SHP77 treated with DMSO at 0.1 percent for 48 hours (cell line): ENCODE measurements at places on chromosomes 16 and 17.

DNA sequence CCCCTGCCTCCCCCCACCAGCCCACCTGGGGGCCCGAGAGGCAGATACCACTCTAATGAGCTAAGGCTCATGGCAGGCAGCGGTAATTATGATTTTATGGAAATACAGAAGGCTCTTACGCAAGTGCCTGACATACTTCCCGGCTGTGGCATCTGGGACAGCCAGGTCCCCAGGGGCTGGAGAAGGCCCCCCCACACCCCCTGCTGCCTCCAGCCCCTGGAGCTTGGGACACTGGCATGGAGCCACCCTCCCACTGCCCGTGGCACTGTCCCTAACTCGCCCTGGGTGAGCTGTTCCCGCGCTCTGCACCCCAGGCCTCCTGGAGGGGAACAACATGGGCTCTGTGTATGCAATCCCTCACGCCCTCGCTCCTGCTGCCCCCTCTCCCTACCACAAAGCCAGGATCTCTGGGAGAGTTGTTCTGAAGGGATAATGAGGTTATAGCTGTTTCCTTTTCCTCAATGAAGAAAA, 5.4 kb upstream of the STAC2 start:
- DNase-seq: no peak

DNA sequence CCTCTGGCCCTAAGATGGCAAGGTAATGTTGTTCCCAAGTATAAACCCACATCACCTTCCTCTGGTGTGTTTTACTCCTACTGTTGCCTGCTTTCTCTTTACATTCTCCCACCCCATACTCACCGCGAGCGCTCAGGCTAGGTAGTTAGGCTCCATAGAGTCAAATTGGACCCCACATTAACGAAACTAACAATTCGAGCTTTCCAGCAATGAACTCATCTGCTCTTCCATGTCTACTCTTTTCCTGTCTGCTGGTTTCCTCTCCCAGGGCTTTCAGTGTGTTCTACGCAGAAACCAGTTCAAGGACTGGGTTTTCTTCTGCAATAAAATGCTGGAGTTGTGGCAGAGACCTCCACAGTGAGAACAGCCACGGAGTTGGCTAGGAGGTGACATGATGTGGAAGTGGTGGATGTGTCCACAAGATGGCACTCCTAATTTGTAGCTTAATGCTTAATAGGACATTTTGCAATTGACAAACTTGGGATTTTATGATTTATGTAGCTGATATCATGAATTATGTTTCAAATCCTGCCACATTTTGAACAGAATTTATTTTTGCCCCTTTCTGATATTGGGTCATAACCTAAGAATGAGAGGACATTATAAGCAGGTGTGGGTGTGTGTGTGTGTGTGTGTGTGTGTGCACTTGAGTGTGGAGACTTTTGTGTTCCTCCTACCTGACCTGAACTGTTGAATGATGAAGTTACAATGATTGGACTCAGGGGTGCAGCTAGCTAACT, 2.2 kb upstream of the UQCRC2 start:
- no peak for DNase-seq

- peak; percentile 0 for DNase-seq
These were observed 219.2 kb downstream of the C16orf78 start for GRCh38 chr16:49592546-49593423.

DNA sequence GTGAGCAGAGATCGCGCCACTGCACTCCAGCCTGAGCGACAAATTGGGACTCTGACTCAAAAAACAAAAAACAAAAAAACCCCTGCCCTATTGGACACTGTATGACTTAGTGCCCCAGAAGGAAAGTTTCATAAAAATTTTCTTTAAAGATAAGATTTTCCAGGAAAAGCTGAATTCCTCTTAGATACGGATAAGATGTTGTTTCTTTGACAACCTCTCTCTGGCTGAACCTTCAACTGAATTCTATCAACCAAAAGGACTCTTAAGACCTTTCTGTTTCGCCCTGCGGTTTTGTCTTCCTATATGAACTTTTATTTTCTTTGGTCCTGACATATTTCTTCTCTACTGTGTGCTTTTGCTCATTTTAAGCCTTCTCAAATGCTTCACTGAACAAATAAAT, 35.8 kb downstream of the CPPED1 start:
- no peak for DNase-seq

GRCh38 chr16:85566561-85567100, 46.5 kb upstream of the GSE1 start:
- no peak for DNase-seq

DNA sequence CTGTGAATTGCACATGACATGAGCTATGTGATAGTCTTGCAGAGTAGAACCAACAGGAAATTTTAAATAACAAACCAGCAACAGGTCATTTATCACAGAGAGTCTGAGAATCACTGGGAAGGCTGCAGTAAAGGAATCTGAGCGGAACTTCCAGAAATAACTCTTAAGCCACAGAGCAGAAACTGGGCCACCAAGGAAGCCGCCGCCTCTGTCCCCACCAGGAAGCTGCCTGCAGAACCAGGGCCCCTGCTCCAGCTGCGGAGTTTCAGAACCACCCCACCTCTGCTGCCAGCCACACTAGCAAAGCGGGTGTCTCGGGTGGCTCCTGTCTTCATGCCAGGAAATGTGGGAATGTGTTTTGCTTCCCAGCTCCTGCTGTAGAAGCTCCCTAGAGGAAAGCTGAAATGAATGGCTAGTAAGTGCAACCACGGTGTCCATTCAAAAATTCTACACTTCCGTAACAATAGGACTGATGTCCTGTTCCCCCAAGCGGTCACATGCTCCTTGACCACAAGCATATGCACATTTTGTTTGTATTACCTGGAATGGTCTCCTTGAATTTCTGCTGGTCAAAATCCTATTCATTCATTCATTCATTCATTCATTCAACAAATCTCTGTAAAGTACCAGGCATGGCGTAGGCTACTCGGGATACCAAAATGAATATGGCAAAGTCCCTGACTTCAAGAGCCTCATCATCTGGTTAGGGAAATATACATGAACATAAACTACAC, 7.7 kb upstream of the ITPRIPL2 start:
- no peak for DNase-seq
